ENCODE measurements at places on chromosomes 3 and 15.

DNA sequence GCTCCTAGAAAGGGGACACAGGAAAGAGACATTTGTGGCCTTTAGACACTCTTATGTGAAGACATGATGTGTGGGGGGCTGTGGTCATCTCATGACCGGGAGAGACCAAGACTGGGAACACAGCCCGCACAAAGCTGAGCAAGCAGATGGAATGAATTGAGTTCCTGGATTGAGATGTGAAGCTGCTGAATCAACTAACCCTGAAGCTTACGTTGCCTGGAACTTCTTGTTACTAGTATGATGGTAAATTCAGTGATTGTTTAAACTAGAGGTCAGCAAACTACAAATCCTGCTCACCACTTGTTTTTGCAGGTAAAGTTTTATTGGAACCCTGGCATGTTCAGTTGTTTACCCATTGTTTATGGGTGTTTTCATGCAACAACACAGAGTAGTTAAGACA lies 83.4 kb upstream of the BHLHE40 start:
- no peak for DNase-seq

GRCh38 chr15:55768670-55769185 lies 25.8 kb upstream of the PRTG start:
- DNase-seq = no peak

DNA sequence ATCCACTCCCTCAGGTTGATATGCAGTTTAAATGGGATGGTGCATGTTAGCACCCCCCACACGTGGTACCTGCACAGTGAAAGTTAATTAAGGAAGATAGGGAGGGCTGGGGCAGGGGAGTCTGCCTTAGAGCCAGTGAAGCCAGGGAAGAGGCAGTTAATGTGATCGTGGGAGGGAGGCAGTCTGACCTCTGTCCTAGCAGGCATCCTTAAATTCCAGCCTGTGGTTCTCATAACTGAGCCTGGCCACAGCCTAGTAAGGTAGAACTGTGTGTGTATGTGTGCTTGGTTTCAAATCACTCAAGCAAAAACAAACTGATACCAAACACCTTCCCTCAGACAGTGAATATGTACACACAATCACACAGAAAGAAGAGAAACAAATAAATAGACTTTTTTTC lies 319.1 kb upstream of the TLE3 start:
- DNase-seq = no peak

DNA sequence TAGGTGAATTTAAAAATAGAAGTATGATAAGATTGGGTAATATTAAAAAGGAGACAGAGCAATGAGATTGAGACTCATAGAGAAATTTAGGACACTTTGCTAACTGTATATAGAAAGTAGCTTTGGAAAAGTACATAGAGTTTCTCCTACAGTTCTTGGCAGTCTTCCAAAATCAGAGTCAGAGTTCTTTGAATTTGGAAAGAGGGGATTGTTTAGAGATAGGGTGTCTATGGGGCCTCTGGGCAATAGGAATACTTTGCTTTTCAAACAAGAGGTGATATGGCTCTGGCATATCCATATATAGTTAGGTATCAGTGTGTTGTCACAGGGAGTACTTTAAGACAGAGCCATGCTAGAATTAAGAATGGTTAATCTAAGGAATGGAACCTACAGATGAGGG lies 477.1 kb upstream of the KCNMB2 start:
- DNase-seq = no peak

GRCh38 chr3:196082619-196082971 lies 705 bp upstream of the TFRC start:
- no peak for DNase-seq

- no peak for DNase-seq
Observed at GRCh38 chr15:79960502-79961212, 10.3 kb downstream of the BCL2A1 start.

- no peak for DNase-seq
Observed at GRCh38 chr15:41945221-41945620, 27.1 kb downstream of the EHD4 start.

DNA sequence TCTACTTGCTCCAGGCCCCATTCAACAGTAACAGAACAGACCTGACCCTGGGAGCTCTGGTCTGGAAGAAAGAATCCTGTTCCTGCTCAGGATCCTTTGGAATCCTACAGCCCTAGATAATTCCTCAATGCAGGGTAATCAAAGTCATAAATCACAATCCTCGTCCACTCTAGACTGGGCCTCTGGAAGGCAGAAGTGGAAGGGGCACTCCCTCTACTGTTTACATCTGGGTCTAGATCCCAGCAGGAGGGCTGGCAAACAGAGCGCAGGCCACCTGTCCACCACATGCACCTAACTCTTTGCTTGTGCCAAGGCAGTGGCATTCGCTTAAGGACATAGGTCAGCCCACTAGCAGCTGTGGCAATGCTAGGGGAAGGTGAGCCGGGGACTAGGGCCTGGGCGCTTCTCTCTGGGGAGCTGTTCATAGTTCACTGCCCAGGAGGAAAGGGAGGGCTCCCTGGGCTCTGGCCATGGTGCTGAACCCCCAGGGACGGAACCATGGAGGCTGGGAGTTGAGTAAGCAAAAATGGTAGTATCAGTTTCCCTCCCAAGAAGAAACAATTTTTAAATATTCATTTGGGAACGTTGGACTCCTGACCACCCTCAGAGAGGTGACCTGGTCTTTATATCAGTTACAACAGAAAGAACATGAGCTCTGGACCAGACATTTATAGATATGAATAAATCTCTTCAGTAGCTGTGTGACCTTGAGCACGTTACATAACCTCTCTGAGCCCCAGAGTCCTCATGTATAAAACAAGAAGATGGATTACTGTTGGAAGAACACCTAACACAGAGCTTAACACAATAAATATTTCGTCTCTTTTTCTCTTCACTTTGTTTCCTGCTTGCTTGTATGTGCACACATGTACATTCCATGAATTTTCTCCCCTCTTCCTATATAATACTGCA lies 90.2 kb downstream of the NTRK3 start:
- DNase-seq = no peak

- DNase-seq = no peak
Observed at GRCh38 chr3:172606021-172606420, 82.8 kb upstream of the TNFSF10 start.

- no peak for DNase-seq
Observed at GRCh38 chr3:193768070-193768394, 175.0 kb downstream of the OPA1 start.

DNA sequence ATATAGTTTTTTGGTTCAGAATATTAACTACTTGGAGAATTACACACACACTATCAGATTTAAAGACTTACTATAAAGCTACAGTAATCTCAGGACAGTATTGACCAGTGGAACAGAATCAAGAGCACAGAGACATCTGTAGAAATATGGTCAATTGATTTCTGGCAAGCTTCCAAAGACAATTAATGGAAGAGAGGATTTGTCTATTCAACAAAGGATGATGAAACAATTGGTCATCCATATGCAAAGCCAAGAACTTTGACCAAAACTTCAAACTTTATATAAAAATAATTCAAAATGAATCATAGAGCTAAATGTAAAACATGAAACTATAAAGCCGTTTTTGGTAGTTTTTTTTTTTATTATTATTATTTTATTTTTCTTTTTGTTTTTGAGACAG lies 29.8 kb upstream of the MB21D2 start:
- no peak for DNase-seq

DNA sequence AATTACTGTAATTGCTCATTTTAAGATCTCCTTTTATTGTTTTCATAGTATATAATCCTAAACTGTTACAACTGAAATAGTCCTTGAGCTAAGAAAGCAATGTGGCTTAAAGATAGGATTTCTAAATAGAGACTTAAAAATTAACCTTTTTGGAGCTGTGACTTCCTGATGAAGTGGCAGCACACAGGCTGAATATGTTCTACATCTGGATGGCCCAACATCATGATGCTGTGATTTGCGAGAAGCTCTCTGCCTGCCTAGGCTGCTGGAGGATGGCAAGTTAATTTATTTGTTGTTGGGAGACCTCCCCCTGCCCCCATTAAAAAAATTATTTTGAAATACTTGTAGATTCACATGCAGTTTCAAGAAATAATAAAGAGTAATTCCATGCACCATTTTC lies 134.5 kb downstream of the IGF1R start:
- no peak for DNase-seq

- DNase-seq = no peak
Observed at GRCh38 chr3:185956244-185956643, 18.4 kb upstream of the TRA2B start.

GRCh38 chr3:124053871-124054270 lies 61.9 kb upstream of the ROPN1 start:
- DNase-seq = no peak

GRCh38 chr3:179450261-179450701 lies 989 bp downstream of the GNB4 start:
- DNase-seq = no peak

GRCh38 chr3:158405507-158405906 lies 165.5 kb upstream of the MLF1 start:
- no peak for DNase-seq

DNA sequence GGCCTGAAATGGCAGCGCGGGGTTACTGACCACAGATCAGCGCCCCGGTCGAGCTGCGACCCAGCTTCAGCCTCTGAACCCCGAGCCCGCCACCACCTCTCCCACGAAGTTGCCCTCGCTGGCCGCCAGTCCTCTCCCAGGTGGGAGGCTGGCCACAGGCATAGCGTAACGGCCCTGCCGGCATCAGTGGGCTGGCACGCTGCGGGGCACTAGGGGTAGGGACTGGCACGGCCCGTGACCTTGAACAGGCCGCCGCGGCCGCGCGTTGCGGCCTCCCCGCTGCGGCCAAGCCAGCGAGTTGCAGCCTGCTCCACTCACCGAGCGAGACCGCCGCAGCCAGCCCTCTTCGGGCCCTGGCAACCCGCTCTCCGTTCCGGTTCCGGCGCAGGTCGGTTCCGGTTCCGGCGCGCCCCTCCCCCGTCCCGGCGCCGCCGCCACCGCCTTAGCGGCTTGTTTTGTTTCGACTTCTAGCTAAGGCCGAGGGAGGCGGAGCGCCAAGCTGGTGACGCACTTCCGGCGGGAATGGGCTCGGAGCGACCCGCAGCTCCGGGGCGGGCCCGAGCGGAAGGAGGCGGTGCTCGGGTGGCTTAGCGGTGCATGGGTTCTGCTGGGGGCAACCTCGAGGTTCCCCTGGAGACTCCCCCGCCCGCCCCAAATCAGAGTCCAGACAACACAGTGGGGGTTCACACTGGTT lies at the start of gene USP19:
TSS of gene USP19 (minus strand) at position 386 of the 694 bp plus-strand sequence. CDS start 1,678 bp downstream, outside the sequence.
- peak; percentile 74 for DNase-seq

GRCh38 chr3:71503525-71504249 lies 79.8 kb downstream of the FOXP1 start:
- no peak for DNase-seq

- no peak for DNase-seq
Observed at GRCh38 chr15:78084449-78084750, 6.9 kb upstream of the TBC1D2B start.

GRCh38 chr3:136444581-136444980 lies 194.4 kb downstream of the PCCB start:
- no peak for DNase-seq

DNA sequence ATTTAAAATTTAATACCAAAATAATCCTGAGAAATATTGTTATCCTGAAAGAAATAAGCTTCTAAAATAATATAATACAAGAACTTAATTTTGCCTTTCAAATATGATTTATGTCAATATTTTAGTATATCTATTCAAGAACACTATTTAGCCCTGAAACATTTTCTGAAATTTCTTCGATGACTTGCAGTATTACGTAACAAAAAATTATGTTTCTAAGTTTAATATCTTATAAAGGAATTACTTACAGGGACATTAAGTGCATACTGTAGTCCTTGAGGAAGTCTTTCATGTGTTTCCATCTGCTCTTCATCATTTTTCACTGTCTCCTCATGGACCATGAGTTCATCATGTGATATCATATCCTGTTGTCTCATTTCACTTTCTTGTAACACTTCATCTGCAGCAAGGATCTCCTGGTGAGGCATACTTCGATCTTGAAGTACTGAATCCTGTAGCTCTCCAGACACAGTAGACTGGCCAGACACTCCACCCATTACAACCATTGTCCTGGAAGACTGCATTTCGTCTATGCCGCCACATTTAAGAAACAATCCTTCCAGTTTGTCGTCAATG lies 62.0 kb downstream of the ZNF148 start:
- DNase-seq = no peak

DNA sequence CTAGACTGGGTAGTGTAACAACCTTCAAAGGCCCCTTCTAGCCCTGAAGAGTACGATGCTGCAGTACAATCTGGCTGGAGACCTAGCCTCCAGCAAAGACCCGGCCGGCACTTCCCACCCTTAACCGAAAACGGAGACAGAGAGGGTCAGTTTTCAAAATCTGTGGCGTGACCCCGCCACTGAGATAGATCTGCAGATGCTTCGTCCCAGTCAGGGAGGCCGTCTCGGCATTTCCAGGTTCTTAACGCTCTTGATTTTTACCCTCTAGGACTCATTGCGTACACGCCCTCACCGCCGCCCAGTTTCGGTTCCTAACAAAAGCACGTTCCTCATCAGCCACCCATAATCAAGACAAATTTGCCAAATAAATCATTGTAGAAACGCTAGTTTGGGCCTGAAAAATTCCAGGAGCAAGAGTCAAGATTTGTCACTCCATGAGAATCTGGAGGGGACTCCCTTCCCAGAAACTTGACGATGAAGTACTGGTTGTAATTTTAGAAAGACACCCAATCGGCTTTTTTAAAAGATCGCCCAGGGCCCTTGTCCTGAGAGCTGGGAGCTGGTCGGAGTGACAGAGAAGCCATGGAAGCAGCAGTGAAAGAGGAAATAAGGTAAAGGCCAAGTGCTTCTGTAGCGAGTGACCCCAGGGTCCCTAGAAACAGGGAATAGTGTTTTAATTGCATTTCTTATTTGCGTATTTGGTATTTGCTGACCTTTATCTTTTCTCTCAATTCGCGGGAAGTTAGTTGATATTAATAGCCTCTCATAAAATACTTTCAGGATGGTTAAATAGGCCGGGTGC lies 868 bp upstream of the TMEM87A start:
- DNase-seq = no peak

DNA sequence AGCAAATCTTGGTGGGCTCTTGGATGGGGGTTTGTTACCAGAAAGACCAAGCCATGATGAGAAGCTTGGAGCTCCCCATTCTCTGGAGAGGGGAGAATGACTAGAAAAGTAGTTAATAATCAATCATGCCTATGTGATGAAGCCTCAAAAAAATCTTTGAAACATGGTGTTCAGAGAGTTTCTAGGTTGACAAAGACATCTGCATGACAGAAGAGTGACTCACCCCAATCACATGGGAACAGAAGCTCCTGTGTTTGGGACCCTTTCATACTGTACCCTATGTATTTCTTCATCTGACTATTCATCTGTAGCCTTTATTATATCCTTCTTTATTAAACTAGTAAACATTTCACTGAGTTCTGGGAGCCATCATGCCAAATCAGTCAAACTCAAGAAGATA lies 87.4 kb downstream of the BCHE start:
- DNase-seq = no peak

DNA sequence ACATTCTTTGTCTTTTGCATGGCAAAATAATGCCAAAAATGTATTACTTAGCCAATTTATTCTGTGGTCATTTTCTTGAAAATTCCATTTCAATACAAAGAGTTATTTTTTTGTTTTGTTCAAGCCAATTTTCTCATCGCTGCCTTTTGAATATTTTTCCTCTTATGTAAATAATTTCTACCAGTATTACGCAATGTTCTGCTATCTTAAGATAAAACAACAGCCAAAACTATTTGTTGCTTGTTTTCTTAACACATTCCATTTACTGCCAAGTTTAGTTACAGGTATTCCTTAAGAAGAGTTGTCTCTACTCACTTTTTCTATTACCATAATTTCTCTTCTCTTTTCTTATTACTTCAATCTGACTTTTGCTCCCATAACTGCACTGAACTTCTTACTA lies 163.1 kb downstream of the ROBO1 start:
- DNase-seq = no peak

All from GOT3 (cell line).